Skin of body (tissue), 3 donors: ENCODE measurements at places on chromosomes 6 and 20. TPM values are rescaled to one million over a fixed set of nuclear protein-coding genes. Genes with fewer than 3 reads are reported as not detected.

Gene BANF2
- not detected for total RNA-seq

Gene C20orf141
- total RNA-seq = not detected

Gene PGK2
- total RNA-seq = not detected

Gene ADAM33
- 53.2 TPM for total RNA-seq

Gene DXO
- 5.8 TPM for total RNA-seq

Gene DDX39B
- total RNA-seq = 267 TPM

Gene GMPR
- 12.8 TPM for total RNA-seq

Gene MSH5
- 9.1 TPM for total RNA-seq

Gene CGA
- 32.0 TPM for total RNA-seq

Gene TOMM6
- 46.5 TPM for total RNA-seq

Gene RIMS4
- 1.3 TPM for total RNA-seq

Gene DLK2
- total RNA-seq = 2.7 TPM

Gene STX7
- total RNA-seq = 25.9 TPM

Gene MEI4
- total RNA-seq = 0.10 TPM

Gene C6orf47
- total RNA-seq = 14.1 TPM

Gene HTR1E
- not detected for total RNA-seq

Gene COL9A3
- total RNA-seq = 17.8 TPM

Gene MYLK2
- 6.1 TPM for total RNA-seq

Gene NKX2-4
- not detected for total RNA-seq

Gene PRDM13
- total RNA-seq = not detected

Gene HDGFL1
- not detected for total RNA-seq

Gene TRIM40
- total RNA-seq = not detected

Gene ABHD16B
- not detected for total RNA-seq

Gene WRNIP1
- 24.8 TPM for total RNA-seq

Gene MOXD1
- total RNA-seq = 15.6 TPM

Gene OR2J3
- not detected for total RNA-seq

Gene MMUT
- 24.9 TPM for total RNA-seq

Gene RWDD2A
- 2.9 TPM for total RNA-seq

Gene ZBP1
- 1.5 TPM for total RNA-seq

Gene SIRPD
- total RNA-seq = 0.39 TPM

Gene FILIP1
- total RNA-seq = 7.9 TPM

Gene BEND6
- total RNA-seq = 5.6 TPM

Gene EMILIN3
- total RNA-seq = 18.4 TPM

Gene SIGLEC1
- 3.5 TPM for total RNA-seq

Gene XRN2
- 45.4 TPM for total RNA-seq

Gene ZSCAN16
- total RNA-seq = 2.8 TPM

Gene ZNF165
- 1.3 TPM for total RNA-seq

Gene HAO1
- not detected for total RNA-seq

Gene TTPAL
- total RNA-seq = 6.2 TPM
